ENCODE measurements at places on chromosomes 13 and 19.
A peak's percentile ranks its signal among the peaks of the same experiment; 100 is the strongest.

GRCh38 chr19:39430675-39431593, 4.8 kb downstream of the RPS16 start:
- DNase-seq, result no peak

- DNase-seq, result no peak
Observed at GRCh38 chr13:27419328-27419727, 5.1 kb upstream of the GTF3A start.

DNA sequence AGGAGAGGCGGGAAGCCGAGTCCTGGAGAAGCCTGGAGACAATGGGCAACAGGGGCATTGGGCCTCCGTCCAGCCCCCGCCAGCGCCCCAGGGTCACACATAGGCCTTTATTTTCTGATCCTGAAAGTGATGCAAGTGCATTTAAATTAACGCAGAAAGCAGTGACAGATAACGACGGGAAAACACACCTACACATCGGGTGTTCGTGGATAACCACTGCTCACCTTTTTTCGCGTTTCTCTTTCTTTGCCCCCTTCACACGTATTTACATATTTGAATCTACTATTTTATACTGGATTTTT, 30.4 kb upstream of the GRTP1 start:
- no peak for DNase-seq

- no peak for DNase-seq
Observed at GRCh38 chr13:65929436-65929835, 1300.7 kb downstream of the PCDH9 start.

GRCh38 chr19:12665281-12665573, 1.3 kb downstream of the MAN2B1 start:
- no peak for DNase-seq

GRCh38 chr19:30864391-30865215, 484.6 kb downstream of the TSHZ3 start:
- peak; percentile 24 for DNase-seq

DNA sequence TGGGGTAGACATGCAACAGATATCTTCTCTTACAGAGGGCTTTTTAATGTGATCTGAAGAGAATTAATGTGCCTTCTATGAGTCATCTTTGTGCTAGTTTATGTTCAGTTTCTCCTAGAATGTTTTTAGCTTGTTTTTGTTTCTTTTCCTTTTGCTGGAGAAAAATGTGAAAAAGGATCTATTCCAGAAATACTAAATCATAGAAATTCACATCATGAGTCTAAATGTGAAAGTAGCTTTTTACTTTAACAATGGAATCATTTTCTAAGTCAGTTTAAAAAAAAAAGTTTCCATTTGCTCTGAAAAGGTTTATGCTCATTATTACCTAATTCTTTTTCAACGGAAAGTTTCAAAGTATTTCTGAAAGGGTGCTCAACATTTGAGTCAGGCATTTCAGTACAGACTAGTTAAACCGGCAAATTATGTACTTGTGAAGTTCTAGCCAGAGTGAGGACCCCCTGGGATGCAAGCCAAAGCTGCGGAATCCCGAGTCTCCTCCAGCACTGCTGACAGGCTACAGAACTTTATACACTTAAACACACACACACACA, 72.9 kb downstream of the SPATA13 start:
- DNase-seq, result no peak

DNA sequence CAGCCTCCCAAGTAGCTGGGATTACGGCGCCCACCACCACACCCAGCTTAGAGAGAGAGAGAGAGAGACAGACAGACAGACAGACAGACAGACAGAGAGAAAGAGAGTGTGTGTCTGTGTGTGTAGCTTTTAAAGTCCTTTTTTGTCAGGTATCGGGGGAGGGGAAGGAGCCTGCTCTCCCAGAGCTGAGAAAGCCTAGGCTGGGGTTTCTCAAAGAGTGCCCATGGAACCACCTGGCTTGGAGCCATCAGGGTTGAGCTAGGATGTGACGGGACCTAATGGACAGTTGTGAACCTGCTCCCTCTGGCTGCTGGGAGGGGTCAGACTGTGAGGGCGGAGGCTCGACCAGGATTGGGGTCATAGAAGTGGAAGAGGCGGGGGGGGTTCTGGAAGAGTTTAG, 16.6 kb downstream of the RFX1 start:
- DNase-seq, result no peak

DNA sequence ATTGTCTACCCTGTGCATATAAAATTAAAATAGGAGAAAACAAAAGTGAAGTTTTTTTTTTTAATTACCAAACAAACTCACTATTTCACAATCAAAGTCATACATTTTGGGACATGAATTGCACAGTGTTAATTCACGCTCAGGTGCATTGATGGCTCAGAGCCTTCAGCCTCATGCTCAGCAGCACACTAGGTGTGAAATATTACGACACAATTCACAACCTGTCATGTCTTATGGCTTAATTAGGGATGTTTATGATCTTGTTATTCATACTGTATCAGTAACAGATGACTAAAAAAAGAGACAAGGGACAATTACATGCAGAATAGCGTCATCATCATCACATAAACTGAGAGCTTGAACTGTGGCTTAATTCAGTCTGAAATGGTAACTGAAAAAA, 2005.5 kb upstream of the PCDH20 start:
- DNase-seq, result no peak

DNA sequence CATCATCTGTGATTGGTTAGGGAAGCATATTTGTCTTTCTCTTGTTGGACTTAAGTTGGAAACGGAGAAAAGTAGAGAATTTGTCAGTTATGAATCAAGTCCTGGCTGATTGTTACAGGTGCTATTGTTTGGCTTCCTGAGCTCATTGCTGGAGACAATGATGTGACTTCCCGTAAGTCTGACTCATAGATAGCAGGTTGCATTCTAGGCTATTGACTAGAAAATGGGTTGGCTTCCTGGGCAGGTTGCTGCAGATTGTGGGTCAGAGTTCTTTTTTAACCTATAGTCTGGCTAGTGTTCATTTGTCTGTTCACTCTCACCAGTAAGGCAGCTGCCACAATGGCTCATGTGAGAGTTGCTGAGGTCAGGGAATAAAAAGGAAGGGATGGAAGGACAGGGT, 101.5 kb downstream of the CCNA1 start:
- no peak for DNase-seq

GRCh38 chr13:24087605-24088225, 72.8 kb upstream of the SPATA13 start:
- DNase-seq, result no peak

DNA sequence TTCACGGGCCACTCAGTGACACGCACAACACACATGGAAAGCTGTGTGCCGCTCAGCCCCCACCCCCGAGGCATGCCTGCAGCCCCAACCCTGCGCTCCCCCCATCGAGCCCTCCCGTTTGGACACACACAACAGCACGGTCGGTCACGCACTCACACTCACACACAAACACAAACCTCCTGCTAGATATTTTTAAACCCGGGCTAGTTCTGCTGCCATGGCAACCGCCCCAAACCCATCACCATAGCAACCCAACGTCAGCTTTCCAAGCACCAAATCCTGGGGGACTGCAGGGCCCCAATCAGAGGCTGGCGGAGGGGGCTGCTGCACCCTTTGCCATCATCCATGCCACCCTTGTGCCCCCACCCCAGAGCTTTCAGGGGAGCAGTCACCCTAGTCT, 2.5 kb upstream of the NOVA2 start:
- DNase-seq, result peak; percentile 68

DNA sequence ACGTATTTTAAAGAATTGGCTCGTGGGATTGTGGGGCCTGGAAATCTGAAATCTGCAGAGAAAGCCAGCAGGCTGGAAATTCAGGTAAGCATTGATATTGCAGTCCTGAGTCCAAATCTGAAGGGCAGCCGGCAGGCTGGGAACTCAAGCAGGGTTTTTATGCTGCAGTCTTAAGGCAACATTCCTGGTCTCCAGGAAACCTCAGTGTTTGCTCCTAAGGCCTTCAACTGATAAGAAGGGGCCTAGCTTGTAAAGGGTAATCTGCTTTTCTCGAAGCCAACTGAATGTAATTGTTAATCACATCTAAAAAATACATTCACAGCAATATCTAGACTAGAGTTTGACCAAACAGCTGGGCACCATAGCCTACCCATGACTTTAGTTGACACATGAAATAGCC, 154.4 kb downstream of the EFNB2 start:
- DNase-seq, result no peak

DNA sequence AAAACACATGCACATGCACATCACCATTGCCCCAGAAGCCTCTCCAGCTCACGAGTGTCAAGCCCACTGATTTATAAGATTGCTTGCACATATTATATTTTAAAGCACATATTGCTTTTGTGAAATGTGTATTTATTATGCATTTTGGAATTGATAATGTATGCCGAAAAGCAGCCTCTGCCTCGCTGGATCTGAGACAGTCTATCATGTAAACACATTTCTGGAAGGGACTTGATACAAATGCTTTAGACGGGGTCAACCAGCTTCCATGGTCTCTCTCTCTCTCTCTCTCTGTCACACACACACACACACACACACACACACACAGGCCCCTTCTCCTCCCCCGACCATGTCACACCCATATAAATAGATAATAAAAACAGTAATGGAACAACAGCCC, 203.8 kb downstream of the TUBA3C start:
- no peak for DNase-seq

GRCh38 chr19:36489920-36490415, 607 bp upstream of the ZNF566 start:
- no peak for DNase-seq

DNA sequence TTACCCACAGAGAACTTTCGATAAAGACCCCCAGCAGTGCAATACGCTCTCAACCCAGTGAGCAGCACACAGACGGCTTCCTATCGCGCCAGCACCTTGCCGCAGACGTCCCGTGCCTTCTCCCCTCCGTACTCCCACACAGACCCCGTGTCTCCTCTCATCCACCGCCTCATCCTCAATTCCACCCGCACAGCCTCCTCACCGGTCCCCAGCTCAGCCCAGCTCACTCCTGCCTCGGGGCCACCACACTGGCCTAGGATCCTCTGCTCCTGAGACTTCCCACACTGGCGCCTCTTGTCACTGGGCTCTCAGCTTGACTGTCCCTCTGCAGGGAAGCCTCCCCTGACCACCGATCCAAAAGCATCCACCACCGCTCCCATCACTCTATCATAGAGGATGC, 9.0 kb downstream of the MLLT1 start:
- no peak for DNase-seq

- no peak for DNase-seq
Observed at GRCh38 chr13:99516153-99516929, 15.1 kb downstream of the TM9SF2 start.

GRCh38 chr13:50033725-50034124, 18.5 kb downstream of the KCNRG start:
- DNase-seq, result no peak

DNA sequence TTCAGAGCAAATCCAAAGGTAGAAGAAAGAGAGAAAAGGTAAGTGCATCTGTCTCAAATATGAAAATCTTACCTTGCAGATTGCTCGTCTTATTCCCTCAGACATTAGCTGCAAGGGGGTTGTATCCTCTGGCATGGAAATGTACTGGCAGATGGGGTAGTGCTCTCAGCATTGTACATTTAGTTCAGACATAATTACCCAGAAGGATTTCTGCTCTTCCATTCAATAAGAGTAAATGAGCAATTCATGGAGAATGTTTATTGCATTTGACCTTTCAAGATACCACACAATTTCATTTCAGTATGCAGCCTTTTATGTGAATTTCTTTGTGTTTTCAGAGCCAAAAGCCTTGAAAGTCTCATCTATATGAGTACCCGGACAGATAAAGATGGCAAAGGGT, 63.8 kb downstream of the SCEL start:
- no peak for DNase-seq

DNA sequence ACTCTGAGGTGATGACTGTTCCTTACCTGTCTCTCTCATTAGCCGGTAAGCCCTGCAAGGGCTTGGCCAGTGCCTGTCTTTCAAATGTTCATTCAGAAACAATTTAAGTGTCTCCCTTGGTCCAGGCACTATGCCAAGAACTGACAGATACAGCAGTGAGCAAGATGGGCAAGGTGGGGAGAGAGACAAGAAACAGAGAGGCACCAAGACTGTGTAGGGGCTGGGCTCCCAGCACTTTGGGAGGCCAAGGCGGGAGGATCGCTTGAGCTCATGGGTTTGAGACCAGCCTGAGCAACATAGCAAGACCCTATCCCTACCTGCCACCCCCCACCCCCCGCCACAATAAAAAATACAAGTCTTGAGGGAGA, 1.3 kb upstream of the CCNE1 start:
- DNase-seq, result no peak

DNA sequence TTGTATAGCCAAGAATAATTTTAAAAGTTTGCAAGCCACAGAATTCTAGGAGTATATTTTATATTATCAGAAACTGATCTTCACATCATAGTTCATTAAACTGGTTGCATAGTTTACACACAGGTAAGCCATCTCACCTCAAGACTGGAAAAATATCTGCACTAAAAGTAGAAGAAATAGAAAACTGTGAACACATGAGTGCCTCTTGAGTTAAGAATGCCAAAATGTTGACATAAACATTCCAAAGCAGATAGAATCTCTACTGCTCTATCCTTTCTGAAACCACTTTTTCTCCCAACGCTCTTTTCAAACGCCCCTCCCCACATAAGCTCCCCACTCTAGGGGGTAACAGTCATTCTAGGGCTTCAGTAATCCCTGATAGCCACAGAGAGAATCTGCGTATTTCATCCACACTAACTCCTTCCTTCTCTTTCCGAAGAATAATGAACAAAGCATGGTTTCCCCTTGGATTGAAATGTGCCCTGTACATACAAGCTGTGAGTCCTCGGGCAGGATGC, 201.5 kb downstream of the IRS2 start:
- no peak for DNase-seq

- DNase-seq, result no peak
Observed at GRCh38 chr19:7743425-7743841, 3.9 kb downstream of the CD209 start.

GRCh38 chr13:54965881-54966280, 1937.3 kb downstream of the OLFM4 start:
- no peak for DNase-seq

GRCh38 chr13:29791508-29791907, 58.9 kb downstream of the UBL3 start:
- no peak for DNase-seq

- DNase-seq, result no peak
Observed at GRCh38 chr13:92573467-92574057, 653.0 kb upstream of the GPC6 start.

DNA sequence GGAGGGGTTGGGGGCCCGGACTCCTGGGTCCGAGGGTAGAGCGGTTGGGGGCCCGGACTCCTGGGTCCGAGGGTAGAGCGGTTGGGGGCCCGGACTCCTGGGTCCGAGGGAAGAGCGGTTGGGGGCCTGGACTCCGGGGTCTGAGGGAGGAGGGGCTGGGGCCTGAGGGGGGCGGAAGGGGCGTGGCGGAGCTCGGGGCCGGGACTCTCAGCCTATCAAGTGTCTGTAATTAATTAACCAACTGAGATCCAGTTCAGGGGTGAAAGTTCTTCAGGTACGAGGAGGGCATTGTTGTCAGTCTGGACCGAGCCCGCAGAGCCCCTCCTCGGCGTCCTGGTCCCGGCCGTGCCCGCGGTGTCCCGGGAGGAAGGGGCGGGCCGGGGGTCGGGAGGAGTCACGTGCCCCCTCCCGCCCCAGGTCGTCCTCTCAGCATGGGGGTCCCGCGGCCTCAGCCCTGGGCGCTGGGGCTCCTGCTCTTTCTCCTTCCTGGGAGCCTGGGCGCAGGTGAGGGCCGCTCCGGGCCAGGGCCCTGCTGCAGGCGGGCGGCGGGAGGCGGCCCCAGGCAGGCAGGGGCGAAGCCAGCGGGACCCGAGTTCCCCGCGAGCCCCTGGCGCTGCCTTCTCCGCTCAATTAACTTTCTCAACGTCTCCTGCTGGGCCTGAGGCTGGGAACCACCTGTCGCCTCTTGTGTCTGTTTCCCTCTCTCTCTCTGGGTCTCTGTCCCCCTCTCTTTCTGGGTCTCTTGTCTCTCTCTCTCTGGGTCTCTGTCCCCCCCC, 697 bp downstream of the FCGRT start:
- no peak for DNase-seq

Data from anterior cingulate cortex (tissue), 58 donors.